ENCODE measurements at places on chromosomes 7 and 10.

- DNase-seq = no peak
Measured at GRCh38 chr7:99559175-99559915, 903 bp downstream of the ZNF655 start.

- no peak for DNase-seq
Measured at GRCh38 chr7:25424855-25425254, 196.6 kb upstream of the NPVF start.

DNA sequence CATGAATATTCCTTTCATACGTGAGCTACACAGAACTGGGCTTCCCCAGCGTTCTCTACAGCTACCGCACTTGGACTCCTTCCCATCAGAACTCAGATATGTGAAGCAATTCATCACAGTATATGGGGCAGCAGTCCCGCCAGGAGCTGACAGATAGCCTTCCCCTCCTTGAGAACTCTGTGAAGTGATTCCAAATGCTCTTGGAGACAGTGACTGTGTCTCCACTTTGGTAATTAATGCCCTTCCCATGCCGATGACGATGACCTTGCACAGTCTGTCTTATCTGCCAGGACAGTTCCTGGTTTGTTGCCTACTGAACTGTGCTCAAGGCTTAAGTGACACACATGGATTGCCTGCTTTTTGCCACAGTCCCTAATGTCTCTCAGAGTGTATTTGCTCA is 75.0 kb upstream of the AFAP1L2 start:
- no peak for DNase-seq

DNA sequence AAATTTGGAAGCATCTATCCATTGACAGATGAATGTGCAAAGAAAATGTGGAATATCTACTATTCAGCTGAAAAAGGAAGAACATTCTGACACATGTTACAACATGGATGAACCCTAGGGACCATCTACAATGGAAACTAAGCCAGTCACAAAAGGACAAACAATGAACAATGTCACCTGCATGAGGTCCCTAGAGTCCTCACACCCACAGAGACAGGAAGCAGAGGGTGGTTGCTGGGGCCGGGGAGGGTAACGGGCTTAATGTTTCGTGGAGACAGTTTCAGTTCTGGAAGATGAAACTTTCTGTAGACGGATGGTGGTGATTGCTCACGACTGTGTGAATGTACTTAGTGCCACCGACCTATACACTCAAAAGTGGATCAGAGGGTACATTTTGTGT is 282.9 kb downstream of the ADARB2 start:
- peak; percentile 37 for DNase-seq

DNA sequence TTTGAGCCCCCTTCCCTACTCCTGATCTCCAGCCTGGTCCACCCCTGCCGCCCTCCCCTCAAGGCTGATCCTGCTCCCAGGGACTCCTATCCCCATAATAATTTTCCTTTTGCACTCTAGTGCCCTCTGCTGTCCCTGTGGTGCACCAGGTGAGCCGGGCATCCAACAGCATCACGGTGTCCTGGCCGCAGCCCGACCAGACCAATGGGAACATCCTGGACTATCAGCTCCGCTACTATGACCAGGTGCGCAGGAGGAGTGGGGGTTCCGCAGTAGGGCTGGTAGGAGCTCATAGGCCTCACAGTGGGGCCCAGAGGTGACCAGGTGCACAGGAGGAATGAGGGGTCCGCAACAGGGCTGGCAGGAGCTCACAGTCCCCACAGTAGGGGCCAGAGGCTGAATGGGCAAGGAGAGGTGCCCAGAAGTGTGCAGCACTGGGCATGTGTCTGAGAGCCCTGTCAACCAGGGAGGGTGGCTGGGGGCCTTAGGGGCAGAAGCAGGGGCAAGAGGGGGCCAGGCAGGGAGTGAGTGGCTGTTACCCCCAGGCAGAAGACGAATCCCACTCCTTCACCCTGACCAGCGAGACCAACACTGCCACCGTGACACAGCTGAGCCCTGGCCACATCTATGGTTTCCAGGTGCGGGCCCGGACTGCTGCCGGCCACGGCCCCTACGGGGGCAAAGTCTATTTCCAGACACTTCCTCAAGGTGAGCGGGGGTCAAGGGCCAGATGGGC is 11.7 kb downstream of the EPHB6 start:
- DNase-seq = no peak

DNA sequence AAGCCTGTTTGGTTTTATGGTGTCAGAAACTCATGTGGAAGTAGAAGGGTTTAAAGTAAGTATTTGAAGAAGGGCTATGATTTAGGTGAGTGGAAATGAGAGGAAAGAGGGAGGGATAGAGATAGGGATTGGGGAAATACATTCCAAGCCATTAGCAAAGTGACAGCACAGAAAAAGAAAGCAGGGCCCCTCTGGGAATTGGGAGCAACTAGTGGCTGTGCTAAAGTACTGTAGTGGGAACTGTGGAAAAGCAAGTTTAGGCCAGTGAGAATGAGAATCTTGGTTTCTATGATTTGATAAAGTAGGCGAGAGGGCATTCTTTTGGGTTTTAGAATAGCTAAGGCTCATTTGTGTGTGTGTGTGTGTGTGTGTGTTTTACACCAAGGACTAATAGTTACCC is 5.0 kb downstream of the PRKG1 start:
- no peak for DNase-seq

DNA sequence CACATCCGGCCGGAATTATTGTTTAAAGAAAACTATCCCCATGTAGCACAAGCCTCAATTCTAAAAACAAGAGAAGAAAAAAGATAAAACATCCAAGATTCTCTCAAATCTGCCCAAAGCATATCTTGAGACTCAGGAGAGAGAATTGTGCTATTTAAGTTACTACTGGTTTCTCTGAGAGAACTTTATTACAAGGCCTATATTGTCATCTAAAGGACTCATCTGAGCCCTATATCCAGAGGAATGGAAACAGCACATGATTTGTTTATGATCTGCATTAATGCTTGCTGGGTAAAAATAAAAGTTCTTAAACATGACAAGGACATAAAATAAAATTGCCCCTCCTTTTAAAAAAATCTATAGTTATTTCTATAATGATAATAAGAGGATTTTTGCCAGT is 25.0 kb downstream of the LRRN3 start:
- no peak for DNase-seq

GRCh38 chr7:152073352-152073751 is 47.9 kb downstream of the GALNT11 start:
- DNase-seq = no peak

GRCh38 chr7:138032770-138033169 is 30.9 kb upstream of the CREB3L2 start:
- DNase-seq = no peak

GRCh38 chr10:68086011-68086410 is 10.9 kb upstream of the HERC4 start:
- no peak for DNase-seq

- DNase-seq = no peak
Measured at GRCh38 chr7:99499371-99499720, 735 bp downstream of the ZNF394 start.

- DNase-seq = no peak
Measured at GRCh38 chr7:117157241-117158209, 165.3 kb downstream of the WNT2 start.

- DNase-seq = no peak
Measured at GRCh38 chr7:115782696-115783490, 247.7 kb downstream of the TFEC start.

DNA sequence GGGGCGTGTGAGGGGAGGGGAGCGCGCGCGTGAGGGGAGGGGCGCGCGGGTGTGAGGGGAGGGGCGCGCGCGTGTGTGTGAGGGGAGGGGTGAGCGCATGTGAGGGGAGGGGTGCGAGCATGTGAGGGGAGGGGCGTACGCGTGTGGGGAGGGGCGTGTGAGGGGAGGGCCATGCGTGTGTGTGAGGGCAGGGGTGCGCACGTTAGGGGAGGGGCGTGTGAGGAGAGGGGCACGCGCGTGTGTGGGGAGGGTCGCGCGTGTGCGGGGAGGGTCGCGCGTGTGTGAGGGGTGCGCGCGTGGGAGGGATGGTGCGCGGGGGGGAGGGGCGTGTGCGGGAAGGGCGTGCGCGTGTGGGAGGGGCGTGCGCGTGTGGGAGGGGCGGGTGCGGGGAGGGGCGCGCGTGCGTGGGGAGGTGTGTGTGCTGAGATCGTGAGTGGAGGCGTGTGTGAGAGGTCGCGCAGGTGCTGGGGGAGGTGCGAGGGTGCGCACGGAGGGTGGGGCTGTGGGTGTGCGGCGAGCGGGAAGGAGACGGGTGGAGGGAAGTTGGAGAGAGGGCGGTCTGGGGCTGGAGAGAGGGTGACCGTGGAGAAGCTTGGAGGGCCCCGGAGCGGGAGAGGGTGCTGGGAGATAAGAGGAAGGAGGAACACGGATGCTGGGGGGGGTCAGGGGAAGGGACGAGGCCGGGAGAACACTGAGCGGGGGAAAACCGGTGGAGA is 19.7 kb downstream of the MXI1 start:
- no peak for DNase-seq

- no peak for DNase-seq
Measured at GRCh38 chr10:112852306-112852705, 97.7 kb upstream of the TCF7L2 start.

DNA sequence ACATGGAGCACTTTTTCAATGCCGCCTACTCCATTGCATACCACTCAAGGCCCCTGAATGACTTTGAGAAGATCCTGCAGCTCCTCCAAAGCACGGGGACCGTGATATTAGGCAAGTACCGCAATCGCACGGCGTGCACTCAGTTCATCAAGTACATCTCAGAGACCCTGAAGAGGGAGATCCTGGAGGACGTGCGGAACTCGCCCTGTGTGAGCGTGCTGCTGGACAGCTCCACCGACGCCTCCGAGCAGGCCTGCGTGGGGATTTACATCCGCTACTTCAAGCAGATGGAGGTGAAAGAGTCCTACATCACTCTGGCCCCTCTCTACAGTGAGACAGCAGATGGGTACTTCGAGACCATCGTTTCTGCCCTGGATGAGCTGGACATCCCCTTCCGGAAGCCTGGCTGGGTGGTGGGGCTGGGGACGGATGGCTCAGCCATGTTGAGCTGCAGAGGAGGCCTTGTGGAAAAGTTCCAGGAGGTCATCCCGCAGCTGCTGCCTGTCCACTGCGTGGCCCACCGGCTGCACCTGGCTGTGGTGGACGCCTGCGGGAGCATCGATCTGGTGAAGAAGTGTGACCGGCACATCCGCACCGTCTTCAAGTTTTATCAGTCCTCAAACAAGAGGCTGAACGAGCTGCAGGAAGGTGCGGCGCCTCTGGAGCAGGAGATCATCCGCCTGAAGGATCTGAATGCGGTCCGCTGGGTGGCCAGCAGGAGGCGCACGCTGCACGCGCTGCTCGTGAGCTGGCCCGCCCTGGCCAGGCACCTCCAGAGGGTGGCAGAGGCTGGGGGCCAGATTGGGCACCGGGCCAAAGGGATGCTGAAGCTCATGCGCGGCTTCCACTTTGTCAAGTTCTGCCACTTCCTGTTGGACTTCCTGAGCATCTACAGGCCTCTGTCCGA is 12.7 kb upstream of the ATP6V0E2 start:
- no peak for DNase-seq

GRCh38 chr7:130490888-130491804 is 739 bp upstream of the MEST start:
- no peak for DNase-seq

DNA sequence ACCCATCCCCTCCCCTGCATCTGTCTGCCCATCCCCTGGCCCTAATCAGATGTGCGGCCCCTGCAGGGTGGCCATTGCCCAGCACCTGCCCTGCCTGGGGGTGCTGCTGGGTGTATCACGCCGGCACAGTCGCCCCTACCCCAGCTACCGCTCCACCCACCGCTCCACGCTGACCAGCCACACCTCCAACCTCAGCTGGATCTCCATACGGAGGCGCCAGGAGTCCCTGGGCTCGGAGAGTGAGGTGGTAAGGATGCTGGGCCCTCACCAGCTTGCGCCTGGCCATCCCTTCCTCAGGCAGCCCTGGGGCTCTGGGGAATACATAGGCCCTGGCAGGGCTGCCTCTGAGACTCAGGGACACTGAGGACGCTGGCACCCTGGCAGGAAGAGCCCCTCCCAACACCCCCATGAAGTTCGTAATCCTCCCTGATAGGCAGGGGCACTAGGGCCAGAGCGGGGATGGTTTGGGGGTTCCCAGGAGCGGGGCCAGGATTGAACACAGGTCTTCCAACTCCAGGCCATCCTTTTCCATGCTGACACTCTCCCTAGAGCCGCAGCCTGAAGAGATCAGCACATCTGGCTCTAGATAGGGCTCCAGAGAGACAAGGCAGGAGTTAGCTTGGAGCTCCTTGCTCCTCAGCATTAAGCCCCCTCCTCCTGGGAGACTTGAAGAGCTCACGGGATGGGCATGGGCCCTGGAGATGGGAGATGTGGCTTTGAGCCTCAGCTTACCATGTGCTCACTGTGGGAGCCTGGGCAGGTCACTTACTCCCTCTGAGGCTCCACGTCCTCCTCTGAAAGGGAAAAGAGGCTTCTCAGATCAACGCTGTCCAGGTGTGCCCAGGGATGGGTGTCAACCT is 5.9 kb upstream of the LDB3 start:
- no peak for DNase-seq

GRCh38 chr7:102024769-102025391 is 207.5 kb downstream of the CUX1 start:
- DNase-seq = no peak

GRCh38 chr10:130361351-130362105 is 225.3 kb downstream of the GLRX3 start:
- DNase-seq = no peak

- no peak for DNase-seq
Measured at GRCh38 chr10:56470701-56471100, 109.6 kb upstream of the ZWINT start.

GRCh38 chr7:40810274-40810673 is 675.5 kb downstream of the SUGCT start:
- DNase-seq = no peak

DNA sequence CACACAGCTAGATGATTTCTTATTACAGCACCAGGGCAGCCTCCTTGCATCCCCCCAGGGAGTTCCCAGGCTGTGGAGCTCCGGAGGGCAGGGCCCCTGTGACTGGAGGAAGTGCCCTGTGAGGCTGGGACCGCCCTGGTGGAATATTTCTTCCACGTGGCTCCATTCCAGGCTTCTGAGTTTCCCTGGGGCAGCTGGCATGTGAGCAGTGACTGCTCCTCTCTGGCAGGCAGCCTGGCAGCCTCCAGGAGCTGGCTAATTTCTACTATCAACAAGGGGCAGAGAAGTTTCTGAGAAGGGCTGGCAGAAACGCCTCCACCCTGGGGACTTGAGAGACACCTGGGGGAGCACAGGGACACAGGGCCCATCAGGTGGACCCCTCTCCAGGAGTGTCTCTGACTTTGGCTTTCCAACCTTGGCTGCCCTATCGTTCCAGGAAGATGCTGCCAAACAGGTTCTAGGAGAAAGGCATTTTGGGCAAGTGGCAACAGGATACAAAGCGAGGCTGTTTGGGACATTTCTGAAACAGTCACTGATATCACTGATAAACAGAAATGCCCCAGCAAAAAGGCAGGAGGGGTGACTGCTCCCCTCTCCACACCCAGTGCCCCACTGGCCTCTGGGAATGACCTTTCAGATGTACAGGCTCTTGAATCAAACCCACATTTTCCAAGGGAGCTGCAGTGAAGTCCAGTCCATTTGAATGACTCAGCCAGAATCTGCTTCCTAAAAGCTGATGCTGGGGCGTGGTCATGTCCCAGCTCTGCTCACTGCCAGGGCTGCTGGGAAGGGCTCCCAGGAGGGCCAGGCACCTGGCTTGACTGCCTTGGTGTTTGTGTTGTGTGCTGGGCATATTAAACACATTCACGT is 16.1 kb downstream of the MYOF start:
- DNase-seq = no peak

GRCh38 chr7:29300649-29301048 is 106.1 kb downstream of the CHN2 start:
- no peak for DNase-seq
